ENCODE measurements at places on chromosomes 7 and 10.

DNA sequence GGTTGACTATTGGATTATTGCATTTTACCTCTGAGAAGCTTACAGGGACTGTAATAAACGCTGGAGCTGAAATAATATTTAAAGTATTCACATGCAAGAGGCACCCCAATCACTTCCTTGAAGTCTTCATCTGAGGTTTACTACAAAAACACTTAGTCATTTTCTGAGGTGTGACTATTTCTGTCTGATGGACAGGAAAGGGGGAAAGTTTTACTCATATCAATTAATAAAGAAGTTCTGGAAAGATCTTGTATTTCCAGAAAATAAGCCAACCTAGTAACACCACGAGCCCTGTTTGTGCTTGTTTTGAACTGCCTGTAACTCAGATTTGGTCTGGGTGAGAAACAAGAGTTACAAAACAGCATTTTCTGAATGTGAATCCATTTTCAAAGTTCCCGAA is 63.9 kb upstream of the PRKCQ start:
- no peak for DNase-seq

GRCh38 chr10:30079408-30079807 is 20.0 kb upstream of the JCAD start:
- DNase-seq: no peak

DNA sequence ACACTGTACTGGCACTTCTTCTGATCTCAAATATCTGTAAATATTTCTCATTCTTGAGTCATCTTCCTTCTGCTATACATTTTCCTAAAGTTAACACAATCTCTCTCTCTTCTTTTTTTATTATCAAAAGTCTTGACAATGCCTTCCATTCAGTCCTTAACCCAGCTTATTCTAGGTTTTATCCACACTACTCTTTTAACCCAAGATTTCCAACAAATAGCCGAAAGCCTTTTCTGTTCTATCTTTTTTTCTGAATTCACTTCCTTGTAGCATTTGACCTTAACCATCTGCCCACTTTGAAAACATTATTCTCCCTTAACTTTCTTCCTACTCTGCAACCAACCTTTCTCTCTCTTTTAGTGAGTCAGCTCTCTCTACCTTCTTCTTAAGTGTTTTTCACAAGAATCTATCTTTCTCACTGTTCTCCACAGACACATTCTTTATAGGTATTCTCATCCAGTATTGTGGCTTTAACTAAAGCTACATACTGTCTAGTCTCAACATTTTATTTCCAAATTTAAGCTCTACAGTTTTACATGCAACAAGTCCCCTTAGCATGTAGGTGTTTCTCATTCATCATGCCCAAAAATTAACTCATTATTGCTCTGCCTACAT is 915.6 kb downstream of the KCNMA1 start:
- no peak for DNase-seq

- no peak for DNase-seq
Measured at GRCh38 chr10:114683162-114683561, 25.1 kb upstream of the ABLIM1 start.

GRCh38 chr10:107856047-107856315 is 691.5 kb upstream of the SORCS1 start:
- no peak for DNase-seq

GRCh38 chr10:79490400-79491142 is 21.8 kb upstream of the EIF5AL1 start:
- no peak for DNase-seq

- no peak for DNase-seq
Measured at GRCh38 chr7:47097431-47097830, 484.5 kb downstream of the TNS3 start.

- no peak for DNase-seq
Measured at GRCh38 chr10:132281915-132282666, 25.7 kb downstream of the STK32C start.

- no peak for DNase-seq
Measured at GRCh38 chr10:119541459-119542356, 811 bp downstream of the RGS10 start.

DNA sequence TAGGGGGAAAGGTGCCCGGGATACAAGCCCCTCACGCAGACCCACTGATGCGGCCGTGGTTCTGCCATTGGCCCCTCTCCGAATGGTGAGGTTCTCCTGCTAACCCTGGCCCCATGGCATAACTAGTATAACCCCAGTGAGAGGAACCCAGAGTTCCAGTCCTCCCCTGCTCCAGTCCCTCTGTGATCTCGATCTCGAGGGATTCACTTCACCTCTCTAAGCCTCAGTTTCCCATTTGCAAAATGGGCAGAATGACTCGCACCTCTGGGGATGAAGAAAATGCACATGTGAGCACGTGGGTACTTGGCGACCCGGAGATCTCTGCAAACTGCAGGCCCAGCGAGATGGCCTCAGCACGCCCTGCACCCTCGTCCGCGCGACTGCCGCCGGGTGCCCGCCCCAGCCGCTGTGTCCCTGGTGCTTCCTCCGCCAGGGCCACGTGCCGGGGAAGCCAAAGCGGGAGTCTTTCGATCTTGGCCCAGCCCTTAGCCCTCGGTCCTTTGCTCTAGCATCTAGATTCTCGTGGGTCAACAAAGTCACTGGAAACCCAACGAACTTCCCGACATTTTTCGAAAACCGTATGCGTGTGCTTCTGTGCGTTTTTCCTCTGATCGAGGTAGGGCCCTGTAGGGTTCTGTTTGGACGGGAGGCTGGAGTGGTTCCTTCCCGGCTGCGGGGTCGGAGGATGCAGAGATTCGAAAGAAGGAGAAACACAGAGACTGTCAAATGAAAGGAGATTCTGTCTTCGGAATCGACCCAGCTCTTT is 169.8 kb downstream of the UBE2H start:
- no peak for DNase-seq

- DNase-seq: no peak
Measured at GRCh38 chr7:84339306-84339705, 144.7 kb upstream of the SEMA3A start.

DNA sequence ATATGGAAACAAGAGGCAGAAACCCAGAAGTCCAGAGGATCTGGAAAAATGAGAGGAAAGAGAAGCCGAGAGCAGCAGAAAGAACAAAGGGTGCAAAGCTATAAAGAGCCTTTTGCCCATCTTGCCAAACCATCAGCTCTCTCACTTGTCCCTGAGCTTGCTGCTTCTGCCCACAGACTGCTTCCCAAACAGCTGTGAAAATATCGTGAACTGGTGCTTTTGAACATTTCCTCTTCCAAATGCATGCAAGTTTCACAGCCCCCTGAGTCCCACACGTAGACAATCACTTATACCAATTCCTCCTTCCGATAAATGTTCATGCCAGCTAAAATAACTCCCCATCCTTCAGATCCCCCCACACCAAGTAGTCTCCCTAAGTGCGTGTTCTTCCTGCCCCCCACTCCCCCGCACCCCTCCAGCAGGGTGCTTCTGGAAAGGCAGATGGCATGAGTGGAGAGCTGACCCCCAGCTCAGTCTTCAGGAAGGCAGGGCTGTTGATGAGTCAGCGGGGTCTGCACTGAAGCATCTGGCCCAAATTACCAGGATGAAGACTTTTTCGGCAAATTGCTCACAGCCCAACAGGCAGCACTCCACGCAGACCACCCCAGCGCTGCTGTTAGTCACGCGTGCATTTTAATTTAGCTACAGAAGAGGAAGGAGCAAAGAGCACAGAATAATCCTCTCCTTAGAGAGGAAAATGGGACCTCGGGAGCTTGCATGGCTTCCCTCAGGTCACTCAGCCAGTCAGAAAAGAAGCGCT is 76.1 kb upstream of the KCNMA1 start:
- no peak for DNase-seq

DNA sequence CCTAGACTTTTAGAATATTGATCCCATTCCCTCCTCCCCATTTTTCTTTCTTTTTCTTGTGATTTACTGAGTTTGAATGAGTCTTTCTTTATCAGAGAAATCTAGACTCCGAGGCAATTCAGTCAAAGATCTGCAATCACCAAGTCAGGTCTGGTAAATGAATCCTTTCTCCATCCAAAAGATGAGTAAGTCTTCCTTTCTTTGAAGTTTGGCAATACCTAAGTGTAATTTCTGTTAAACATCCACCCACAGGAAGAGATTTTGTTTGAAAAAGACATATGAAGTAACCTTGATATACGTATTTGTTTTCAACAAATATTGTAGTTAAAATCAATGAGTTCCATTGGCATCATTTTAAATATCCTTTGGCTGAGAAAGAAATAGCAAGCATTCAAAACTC is 58.3 kb downstream of the SLC39A12 start:
- no peak for DNase-seq

- DNase-seq: no peak
Measured at GRCh38 chr10:132743925-132744490, 41.9 kb downstream of the NKX6-2 start.

DNA sequence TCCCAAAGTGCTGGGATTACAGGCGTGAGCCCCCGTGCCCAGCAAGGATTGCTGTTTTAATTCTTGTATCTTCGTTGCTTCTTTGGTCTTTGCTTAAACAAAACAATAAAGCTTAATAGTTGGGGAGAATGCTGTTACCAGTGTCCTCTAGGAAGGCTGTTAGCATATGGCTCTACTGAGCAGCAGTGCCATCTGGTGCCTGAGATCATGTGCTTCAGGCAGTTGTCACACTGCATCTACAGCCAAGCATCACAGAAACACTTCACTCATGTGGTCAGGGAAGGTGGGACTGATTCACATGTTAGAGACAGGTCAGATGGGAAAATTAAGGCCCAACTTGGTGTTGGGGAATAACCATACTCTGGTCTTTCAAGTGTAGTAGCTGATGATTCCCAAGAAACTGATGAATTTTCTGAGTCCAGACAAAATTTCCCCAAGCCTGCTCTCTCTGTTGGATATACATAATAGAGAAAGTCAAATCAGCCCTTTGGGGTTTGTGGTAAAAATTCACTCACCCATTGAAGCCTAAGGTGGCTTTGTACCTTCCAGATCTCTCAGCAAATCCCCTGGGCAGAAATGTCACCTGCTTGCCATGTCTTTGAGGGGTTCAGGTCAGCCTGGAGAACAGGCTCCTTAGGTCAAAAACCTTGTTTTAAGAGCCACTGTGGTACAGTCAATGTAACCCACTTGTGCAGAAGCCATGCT is 28.4 kb downstream of the UBE2D4 start:
- peak; percentile 80 for DNase-seq

DNA sequence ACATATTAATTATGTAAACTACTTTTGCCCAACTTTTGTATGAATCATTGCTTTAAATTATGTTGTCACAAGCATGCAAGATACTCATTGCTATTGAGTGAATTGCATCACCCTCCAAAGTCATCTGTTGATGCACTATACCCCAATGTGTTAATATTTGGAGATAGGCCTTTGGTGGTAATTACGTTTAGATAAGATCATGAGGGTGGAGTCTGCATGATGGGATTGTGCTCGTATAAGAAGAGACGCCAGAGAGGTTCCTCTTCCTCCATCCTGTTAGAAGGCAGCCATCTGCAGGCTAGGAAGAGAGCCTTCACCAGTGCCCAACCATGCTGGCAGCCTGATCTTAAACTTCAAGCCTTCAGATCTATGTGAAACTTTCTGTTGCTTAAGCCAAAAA is 95.3 kb upstream of the MAGI2 start:
- DNase-seq: no peak

DNA sequence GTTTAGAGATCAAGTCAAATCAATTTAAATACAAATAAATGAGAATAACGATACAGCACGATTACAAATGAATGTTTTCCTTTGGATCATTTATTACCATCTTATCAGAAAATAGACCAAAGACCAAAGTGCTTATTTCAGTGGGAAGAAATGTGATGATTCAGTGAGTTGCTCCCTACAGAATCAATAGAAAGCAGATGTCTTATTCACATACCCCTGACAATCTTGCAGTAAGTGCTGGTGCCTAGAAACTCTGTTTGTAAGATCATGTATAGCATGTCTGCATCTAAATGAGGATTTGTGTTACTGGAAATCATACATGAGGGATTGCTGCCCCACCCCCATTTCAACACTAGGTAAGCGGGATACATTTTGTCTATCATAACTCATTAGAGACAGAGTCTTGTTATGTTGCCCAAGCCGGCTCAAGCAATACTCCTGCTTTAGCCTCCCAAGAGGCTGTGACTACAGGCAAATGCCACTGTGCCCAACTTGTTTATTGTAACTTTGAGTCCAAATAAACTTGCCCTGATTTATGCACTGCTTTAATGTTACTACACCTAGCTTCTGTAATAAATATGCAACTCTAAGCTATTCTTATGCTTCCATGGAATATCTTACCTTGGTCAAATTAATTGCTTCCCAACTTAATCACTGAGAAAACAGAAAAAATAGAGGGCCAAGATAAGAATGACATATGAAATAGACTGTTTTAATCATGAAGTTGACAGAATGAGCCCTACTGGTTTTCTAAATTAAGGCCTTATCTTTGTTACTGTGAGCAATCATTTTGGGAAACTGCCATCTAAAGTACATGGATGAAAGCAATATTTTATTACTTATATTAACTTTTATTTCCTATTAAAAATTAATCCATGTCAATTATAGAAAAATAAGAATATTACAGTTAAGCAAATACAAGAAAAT is 82.5 kb downstream of the AHR start:
- peak; percentile 36 for DNase-seq

GRCh38 chr10:126264102-126265018 is 123.9 kb downstream of the ADAM12 start:
- DNase-seq: no peak

- DNase-seq: peak; percentile 10
Measured at GRCh38 chr10:51700228-51700817, 928 bp upstream of the CSTF2T start.

- DNase-seq: no peak
Measured at GRCh38 chr7:159119026-159119741, 25.5 kb downstream of the VIPR2 start.

DNA sequence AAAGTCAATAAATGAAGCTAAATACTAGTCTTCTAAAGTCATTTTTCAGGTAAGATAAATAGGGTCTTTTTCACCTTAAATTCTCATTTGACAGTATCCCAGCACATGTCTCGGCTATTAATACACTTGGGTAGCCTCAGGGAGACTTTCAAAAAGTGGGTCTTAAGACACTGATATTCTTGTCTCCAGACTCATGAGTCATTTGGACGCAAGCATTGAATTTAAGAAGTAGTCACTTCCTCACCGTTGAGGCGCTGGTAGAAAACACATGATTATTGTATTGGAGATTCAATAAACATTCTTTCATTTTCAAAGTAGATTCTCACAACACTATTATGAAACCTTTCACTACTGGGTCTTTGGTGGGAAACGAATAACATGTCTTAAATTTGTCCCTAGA is 108.9 kb upstream of the SP8 start:
- DNase-seq: peak; percentile 87

DNA sequence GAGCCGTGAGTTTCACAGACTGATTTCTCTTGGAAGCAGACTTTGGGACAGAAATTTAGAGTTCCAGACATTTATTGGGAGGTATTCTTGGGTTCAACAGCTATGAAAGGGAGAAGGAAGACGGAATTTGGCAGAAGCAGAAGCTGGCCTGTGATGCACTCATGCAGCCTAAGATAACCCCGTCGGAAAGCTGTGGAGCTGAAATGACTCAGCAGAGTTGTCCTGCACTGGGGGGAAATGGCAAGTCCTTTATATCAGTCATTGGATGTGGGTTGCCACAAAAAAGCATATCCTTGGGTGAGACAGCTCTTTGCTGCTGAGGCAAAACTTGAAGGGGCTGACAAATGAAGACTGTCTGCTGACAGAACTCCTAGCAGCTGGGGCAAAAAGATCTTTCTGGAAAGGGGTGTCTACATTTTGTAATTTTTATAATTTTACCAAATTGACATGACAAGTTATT is 11.5 kb upstream of the MICU1 start:
- peak; percentile 75 for DNase-seq
